ENCODE measurements at places on chromosomes 6 and 20.

GRCh38 chr20:15655295-15655874 lies 917.9 kb downstream of the KIF16B start:
- no peak for DNase-seq

DNA sequence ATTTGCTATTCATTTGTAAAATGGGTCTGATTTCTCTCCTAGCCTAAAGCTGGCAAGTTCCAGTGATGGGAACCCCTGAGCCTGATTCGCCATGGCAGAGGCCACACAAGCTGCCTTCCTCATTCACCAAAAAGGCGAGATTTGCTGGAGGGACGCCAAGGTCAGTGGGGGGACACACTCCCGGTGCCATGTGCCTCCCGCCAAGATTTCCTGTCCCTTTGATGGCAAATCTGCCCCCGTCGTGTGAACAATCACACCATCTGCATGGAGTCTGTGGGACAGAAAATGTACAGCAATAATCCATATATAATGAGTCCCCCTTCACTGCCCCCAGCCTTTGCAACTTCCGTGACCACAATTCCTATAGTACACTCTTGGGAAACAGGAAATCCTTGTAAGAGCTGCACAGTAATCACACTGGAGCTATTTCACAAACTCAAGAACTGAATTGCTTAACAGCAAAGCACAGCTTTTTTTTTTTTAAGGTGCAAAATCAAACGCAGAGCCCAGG lies 15.7 kb upstream of the IGF2R start:
- peak; percentile 33 for DNase-seq

DNA sequence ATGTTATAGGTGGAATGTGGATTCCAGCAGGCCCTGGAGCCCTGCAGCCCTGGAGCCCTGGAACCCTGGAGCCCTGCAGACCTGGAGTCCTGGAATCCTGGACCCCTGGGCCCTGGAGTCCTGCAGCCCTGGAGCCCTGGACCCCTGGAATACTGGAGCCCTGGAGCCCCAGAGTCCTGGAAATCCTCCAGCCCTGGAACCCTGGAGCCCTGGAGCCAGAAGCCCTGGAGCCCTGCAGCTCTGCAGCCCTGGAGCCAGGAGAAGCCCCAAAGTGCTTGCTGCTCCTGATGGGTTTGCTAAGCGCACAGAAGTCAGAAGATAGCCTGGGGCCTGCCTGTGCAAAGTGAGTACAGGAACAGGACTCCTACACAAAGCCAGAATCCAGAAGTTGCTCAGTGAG lies 223.1 kb upstream of the PDE10A start:
- DNase-seq = no peak

DNA sequence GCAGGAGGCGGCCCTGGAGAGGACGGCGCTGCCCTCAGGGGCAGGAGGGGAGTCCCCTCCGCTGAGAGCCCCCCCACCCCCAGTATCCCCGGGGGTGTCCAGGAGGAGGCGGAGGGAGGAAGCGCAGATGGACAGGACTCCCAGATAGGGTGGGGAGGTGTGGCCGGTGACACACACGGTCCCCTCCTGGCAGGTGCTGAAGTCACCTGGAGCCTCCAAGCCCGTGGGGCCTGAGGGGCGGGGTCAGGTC lies 1.4 kb downstream of the STMN3 start:
- no peak for DNase-seq

- no peak for DNase-seq
These were observed 49.8 kb downstream of the MBOAT1 start for GRCh38 chr6:20162515-20162914.

- no peak for DNase-seq
These were observed 45.1 kb downstream of the SRC start for GRCh38 chr20:37390891-37391525.

DNA sequence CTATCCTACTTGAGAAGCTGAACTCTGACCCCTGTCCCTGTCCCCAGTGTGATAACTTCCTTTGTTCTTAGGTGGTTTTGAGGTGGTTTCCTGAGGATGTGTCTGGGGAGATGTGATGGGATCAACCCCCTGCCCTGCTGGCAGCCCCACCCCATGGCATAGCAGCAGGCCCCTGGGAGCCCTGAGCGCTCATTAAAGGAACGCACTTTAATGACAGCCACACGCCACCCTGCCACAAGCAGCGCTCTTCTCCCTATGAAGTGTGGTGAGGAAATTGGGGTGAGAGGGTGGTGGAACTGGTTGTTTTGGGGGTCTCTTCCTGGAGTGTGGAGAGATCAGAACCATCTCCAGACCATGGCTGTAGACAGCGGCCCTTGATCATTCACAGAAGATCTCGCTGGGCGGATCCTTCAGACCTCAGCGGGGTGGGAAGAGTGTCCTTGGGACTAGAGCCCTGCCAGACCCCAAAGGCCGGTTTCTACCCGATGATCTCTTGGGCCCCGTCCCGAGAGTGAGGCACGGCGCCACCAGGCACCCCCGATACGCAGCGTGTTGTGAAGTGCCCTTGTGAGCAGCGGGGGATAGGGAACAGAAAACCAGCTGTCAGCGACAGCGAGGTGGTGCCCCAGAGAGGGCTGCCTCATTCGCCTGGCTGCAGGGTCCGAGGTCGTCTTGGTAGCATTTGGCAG lies 45.4 kb downstream of the SYNJ2 start:
- no peak for DNase-seq

- no peak for DNase-seq
These were observed 688.4 kb downstream of the HTR1B start for GRCh38 chr6:76774781-76775384.

- DNase-seq = no peak
These were observed 63.1 kb upstream of the IFNGR1 start for GRCh38 chr6:137282254-137282653.

DNA sequence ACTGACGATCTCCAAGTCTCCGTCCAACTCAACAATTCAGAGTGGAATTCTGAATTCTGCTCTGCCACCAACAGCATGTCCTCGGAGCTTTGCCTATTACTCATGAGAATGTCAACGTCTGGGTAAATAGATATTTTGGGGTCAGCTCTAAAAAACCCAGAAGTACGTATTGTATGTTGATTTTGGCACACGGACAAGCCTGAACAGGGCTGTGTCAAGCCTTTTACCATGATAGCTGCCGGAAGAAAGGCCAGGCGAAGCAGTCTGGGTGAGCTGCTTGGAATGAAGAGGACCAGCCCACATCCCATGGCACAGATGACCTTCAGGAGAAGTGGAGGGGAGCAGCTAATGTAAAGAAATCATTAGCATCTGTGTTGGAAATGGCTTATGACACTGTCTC lies 88.0 kb upstream of the JAG1 start:
- peak; percentile 86 for DNase-seq

DNA sequence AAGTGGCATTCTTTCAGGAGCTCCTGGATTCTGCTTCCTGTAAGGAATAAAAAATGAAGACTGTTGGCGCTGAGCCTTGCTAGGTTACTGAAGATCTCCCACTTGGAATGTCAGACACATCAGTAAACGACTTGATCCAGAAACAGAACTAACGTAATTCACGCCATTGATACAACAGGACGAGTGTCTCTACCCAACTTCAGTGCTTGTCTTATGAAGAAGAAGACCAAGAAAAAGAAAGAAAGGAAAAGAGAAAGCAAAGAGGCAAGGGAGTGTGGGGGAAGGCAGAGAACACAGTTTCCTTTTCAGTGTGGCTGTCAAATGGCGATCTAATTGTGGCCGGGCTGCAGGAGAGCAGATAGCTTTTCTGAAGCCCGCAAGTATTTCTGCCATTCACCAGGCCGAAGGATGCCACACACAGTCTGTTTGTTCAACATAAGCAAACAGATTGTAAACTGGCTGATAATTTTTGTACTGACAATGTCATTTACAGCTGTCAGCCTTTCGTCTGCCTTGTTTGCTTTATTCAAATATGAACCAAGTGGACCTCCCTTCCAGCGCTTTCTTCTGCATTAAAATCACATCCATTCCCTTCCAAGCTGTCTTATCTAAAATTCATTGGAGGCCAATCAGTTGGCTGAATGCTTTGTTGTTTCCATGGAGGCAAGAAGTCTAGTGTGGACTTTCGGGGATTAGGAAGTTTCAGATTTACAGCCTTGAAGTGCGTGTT lies 180.6 kb downstream of the FOXA2 start:
- peak; percentile 9 for DNase-seq

GRCh38 chr6:169906688-169907418 lies 155.4 kb downstream of the ERMARD start:
- DNase-seq = no peak

DNA sequence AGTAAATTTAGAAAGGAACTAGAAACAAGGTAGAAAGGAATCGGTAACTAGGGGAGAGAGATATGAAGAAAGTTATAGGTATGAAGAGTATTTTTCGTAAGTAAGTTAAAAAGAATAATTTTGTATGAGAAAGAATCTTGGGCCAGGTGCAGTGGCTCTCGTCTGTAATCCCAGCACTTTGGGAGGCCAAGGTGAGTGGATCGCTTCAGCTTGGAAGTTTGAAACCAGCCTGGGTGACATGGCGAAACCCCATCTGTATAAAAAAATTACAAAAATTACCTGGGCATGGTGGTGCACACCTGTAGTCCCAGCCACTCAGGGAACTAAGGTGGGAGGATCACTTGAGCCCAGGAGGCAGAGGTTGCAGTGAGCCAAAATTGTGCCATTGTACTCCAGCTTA lies 42.0 kb downstream of the TCP11 start:
- DNase-seq = no peak

- DNase-seq = no peak
These were observed 57.6 kb downstream of the EYA4 start for GRCh38 chr6:133298801-133299200.

- DNase-seq = peak; percentile 98
These were observed 10.5 kb upstream of the KIAA1755 start for GRCh38 chr20:38270869-38271605.

- no peak for DNase-seq
These were observed 42.4 kb downstream of the RNGTT start for GRCh38 chr6:88920774-88921733.

DNA sequence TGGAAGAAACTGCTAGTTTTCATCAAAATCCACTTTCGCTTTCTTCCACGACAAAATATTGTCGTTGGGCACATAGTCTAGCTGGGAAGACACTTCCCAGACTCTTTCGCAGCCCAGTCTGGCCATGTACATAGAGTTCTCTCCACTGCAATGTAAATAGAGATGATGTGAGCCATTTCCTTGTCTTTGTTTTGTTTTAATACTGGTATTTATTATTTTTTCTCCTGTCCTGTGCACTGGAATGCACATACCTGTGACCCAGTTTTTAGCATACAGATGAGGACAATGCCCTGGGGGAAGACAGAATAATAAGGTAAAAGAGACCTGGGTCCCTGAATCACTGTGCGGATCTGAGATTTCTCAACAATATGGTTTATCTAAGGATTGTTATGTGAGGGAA lies 149.5 kb upstream of the BMP5 start:
- DNase-seq = peak; percentile 55

- DNase-seq = no peak
These were observed 187.0 kb downstream of the DTNBP1 start for GRCh38 chr6:15475872-15476271.

DNA sequence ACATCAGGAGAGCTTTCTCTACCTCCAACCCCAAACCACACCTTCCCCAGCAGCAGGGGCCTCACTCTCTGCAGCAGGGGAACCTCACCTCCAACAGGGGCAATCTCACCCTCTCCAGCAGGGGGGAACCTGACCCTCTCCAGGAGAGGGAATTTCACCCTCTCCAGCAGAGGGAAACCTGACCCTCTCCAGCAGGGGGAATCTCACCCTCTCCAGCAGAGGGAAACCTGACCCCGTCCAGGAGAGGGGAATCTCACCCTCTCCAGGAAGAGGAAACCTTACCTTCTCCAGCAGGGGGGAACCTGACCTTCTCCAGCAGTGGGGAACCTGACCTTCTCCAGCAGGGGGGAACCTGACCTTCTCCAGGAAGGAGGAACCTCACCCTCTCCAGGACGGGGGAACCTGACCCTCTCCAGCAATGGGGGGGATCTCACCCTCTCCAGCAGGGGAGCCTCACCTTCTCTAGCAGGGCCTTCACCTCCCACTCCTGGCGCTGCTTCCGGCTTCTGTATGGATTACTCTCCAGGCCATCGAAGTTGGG lies 3.1 kb downstream of the B3GALT4 start:
- peak; percentile 45 for DNase-seq

DNA sequence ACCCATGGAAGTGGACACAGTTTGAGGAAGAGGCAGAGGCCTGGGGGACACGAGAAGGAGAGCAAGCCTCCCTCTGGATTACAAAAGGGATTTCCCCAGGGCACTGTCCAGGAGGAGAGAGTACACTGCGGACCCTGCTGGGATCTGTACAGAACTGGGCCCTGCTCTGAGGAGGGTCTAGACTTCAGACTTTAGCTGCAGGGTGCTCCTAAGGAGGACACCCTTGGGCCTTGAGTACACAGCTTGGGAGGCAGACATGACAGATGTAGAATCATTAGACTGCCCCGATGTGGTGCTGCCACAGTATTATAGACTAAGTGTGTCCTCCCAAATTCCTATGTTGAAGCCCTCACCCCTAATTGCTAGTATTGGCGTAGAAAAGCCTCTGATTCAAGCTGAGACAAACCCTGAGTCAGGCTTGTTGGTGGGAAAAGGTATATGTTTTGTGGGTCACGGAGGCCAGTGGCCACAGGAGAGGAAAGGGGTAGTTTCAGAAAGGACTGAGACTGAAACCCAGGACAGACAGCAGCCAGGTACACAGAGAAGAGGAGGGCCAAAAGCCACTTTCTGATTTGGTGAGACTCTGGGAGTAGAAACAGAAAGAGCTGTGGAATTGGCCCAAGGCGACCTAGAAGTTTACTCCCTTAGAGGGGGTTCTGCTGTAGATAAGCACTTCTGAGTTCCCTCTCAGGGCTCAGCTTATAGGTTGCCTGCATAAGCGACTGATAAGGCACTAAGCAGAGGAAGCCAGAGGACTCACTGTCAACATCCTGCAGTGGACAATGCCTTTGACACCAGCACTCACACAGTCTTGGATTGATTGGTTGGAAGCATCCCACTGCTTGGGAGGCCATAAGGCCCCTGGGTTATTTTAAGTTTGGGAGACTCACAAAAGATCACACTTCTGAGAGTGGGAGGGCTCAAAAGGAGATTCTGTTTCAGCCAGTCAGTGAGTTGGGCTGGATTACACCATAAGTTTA lies 16.5 kb upstream of the SH3BGRL2 start:
- no peak for DNase-seq

- peak; percentile 4 for DNase-seq
These were observed 296.6 kb upstream of the MANEA start for GRCh38 chr6:95280686-95281273.

GRCh38 chr20:5612581-5613301 lies 137.5 kb upstream of the SHLD1 start:
- DNase-seq = peak; percentile 37

- DNase-seq = no peak
These were observed 188.0 kb downstream of the KCNQ5 start for GRCh38 chr6:72809746-72810379.

GRCh38 chr6:83192456-83192855 lies 609 bp downstream of the PGM3 start:
- peak; percentile 29 for DNase-seq

- DNase-seq = no peak
These were observed 78.1 kb downstream of the CFAP61 start for GRCh38 chr20:20130399-20130798.
